ENCODE measurements at places on chromosomes 13 and 19.

DNA sequence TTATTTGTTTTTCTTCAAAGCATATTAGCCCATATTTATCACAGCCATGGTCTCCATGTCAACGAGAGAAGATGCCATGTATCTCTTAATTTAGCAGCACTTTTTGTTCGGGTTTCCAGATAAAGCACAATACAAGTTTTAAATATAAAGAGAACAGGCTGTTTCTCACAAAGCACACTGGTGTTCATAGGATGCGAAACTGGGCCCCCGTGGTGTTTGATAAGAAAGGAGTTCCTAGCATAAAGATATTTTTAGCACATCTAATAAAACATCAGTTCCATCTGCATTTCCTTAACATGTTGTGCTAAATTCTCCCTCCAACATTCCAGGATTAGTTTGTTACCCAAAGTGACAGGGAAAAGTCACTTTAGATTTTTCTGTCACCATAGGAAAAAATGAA is 72.4 kb upstream of the EDNRB start:
- no peak for DNase-seq

- no peak for DNase-seq
Measured at GRCh38 chr13:34207872-34208271, 389.9 kb downstream of the RFC3 start.

DNA sequence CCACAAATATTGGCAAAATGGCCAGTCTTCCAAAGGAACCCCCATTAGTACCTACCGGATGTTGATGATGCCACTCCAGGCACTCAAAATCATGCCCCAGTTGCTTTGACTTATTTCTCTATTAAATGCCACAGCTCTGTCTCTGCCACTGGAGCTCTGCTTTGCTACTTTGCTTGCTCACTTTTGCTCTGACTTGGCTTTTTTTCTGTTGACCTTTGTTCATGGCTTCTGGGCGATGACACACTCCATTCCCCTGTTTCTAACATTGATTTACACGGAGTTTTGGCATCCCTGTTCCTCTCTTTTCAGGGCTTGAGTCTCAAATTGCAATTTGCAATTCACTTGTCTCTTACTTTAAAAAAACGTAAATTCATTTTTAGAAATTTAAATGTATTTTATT is 217.1 kb upstream of the SPRY2 start:
- DNase-seq, result no peak

DNA sequence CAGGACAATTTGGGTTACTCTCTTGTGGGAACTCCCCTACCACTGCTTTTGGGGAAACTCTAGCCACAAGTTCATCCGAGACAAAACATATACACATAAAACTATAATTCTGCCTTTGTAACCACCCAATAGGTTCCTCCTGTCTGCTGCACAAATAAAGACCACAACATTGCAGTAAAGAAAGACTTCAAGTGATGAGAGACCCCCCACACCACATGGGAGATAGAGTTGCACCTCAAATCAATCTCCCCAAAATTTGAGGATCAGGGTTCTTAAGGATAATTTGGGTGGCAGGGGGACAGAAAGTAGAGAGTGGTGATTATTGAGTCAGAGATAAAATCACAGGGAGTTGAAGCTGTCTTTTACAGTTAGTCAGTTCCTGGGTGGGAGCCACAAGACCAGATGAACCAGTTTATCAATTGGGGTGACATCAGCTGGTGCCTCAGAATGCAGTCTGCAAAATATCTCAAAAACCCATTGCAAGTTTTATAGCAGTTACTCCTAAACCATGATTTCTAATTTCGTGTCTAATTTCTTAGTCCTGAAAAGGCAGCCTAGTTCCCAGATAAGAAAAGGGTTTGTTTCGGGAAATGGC is 1348.5 kb downstream of the PCDH9 start:
- no peak for DNase-seq

- no peak for DNase-seq
Measured at GRCh38 chr13:100544866-100545683, 43.5 kb downstream of the GGACT start.

GRCh38 chr13:104534847-104535246 is 1468.6 kb upstream of the SLC10A2 start:
- DNase-seq, result no peak

DNA sequence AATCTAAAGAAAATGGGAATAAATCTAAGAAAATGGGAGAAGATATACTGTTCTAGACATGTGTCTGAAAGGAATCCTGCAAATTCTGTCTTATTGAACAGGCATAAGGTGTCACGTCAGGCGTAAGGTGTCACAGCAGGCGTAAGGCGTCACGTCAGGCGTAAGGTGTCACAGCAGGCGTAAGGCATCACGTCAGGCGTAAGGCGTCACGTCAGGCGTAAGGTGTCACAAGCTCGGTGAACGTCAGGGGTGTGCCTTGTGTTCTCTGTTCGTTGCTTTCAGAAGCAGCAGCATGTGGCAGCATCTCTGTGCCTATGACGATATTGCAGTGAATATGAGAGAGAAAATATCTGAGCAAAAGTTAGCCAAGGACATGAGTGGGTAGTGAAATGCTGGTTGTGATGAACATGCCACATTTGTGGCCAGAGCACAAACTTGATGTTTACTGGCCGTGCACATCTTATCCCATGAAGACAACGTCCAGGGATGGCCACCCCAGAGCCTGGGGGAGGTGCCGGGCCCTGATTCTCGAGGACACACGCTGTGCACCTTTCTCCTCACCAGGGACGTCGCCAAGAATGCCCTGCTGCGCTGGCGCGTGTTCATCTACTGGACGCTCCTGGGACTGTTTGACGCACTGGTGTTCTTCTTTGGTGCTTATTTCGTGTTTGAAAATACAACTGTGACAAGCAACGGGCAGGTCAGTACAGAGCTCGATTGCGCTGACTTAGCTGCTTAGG is 107.0 kb upstream of the MCF2L start:
- no peak for DNase-seq

- no peak for DNase-seq
Measured at GRCh38 chr13:99347911-99348451, 40.8 kb upstream of the GPR183 start.

DNA sequence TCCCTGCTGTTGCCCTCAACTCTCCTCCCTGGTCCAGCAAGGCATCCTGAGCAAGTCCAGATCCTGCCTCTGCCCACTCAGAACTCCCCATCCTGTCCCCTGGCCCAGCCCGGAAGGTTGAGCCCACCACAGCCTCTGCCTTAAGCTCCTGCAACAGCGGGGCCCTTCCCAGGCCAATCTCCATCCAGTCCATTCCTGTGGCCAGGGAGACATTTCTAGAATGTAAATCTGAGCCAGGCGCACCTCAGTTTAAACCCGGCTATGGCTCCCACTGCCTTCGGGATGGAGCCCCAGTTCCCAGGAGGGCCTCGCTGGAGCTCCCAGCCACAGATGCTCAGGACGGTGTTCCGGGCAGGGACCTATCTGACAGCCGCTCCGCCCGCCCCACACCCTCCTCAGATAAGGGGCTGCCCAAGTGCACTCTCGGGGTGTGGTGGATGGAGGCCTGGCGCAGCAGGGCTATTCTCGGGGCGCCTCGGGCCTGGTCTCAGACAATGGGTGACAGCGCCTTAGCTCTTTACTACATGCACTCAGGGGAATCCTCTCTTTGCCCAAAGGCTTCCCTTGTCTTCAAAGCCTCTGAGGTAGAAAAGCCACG is 5.3 kb downstream of the TRAPPC6A start:
- no peak for DNase-seq

GRCh38 chr13:37360556-37360955 is 238.0 kb downstream of the POSTN start:
- no peak for DNase-seq

- DNase-seq, result no peak
Measured at GRCh38 chr19:48837687-48838086, 1.4 kb upstream of the HSD17B14 start.

- no peak for DNase-seq
Measured at GRCh38 chr13:52070929-52071523, 46.5 kb downstream of the UTP14C start.

DNA sequence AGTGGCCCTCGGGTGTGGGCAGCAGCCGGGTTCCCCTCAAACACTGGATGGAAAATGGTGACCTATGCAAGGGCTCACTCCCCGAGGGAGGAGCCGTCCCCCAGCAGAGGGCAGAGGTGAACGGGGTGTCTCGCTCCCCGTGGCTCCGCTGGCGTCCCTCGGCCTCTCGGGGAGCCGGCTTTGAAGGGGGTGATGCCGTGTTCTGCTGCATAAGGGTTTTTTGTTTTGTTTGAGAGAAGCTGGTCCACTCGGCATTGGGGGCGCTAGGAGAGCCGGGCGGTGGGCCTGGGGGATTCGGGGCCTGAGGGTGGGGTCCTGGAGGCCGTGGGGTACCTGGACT is 4.0 kb downstream of the EFNA2 start:
- no peak for DNase-seq

GRCh38 chr13:24922387-24922744 is 158.4 kb downstream of the RNF17 start:
- no peak for DNase-seq

- DNase-seq, result peak; percentile 36
Measured at GRCh38 chr19:7674010-7675005, 2.6 kb upstream of the MCEMP1 start.

GRCh38 chr19:13010992-13011652 is 15.8 kb downstream of the NFIX start:
- DNase-seq, result no peak

DNA sequence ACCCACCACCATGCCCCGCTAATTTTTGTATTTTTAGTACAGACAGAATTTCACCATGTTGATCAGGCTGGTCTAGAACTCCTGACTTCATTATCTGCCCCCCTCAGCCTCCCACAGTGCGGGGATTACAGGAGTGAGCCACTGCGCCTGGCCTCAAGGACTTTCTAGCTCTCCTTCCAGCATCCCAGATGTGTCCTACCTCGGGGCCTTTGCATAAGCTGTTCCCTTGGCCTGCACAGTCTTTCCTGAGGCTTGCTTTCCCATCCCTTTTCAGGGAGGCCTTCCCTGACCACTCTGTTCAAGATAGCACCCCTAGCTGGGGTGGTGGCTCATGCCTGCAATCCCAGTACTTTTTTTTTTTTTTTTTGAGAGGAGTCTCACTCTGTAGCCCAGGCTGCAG is 14.3 kb upstream of the BCAM start:
- no peak for DNase-seq

DNA sequence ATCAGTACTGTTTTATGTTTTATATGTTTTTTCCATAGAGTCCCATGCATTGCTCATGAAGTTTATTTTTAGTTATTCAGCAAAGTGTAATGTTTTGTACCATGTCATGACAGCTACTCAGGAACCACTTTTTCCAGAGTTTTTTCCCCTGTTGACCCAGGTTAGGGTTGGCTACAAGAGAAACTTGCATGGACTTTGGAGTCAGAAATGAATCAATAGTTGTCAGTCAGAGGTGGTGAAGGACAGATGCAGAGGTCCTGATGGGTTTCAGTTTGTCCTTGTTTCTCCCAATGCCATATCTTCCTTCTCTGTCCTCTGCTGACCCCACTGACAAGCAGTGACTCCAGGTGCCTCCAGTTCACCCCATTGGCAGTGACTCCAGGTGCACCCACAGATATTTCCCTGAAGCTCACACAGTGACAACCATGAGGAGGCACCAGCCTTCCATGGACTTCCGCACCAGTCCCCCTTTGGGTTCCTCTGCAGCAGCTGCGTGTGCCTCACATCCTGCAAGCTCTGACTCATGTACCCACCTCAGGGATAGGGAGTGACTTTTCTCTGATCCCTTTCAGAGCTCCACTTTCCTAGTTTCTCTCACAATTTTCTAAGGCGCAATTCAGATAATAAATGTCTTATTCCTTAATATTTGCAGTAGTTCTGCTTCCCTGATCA is 92.1 kb downstream of the AKAP11 start:
- no peak for DNase-seq

- DNase-seq, result no peak
Measured at GRCh38 chr19:29321116-29321515, 108.2 kb upstream of the UQCRFS1 start.

DNA sequence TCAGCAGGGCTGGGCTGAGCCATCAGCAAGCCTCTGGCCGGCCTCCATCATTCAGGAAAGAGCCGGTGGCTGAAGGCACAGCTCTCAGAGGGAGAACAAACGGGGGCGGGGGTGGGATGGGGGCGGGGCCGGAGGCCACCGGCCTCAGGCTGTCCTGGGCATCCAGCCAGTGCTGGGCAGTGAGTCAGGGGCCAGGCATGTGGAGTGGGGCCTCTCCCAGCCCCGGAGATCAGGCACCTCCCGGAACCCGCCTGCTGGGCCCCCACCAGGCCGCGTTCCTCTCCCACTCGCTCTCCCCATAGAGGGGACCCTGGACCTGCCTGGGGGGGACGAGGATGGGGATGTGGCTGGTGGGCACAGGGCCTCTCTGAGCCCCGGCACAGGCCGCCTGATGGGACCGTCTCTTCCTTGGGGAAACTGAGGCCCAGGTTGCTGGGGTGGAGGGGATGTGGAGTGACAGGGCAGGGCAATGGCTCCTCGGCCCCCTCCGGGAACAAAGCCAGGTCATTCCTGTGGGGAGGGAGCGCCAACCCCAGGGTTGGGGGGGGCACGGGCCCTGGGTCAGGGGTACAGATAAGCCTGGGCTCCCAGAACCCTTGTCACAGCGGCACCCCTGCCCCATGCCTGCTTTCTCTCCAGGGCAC is 12.9 kb downstream of the SPC24 start:
- no peak for DNase-seq

GRCh38 chr13:41835871-41836270 is 125.0 kb downstream of the VWA8 start:
- no peak for DNase-seq
